Peyer's patch (tissue), 4 donors: ENCODE measurements at places on chromosomes 4 and X. TPM values are rescaled to one million over a fixed set of nuclear protein-coding genes. Genes with fewer than 3 reads are reported as not detected.

GRCh38 chrX:126770179-126770578 is 49.4 kb upstream of the PRR32 start:
- no peak for DNase-seq

The FSTL5 gene
- 1.7 TPM for total RNA-seq

- no peak for DNase-seq
These were observed 32.1 kb downstream of the XK start for GRCh38 chrX:37717708-37718107.

GRCh38 chrX:36407836-36408235 is 488.3 kb downstream of the CFAP47 start:
- no peak for DNase-seq

DNA sequence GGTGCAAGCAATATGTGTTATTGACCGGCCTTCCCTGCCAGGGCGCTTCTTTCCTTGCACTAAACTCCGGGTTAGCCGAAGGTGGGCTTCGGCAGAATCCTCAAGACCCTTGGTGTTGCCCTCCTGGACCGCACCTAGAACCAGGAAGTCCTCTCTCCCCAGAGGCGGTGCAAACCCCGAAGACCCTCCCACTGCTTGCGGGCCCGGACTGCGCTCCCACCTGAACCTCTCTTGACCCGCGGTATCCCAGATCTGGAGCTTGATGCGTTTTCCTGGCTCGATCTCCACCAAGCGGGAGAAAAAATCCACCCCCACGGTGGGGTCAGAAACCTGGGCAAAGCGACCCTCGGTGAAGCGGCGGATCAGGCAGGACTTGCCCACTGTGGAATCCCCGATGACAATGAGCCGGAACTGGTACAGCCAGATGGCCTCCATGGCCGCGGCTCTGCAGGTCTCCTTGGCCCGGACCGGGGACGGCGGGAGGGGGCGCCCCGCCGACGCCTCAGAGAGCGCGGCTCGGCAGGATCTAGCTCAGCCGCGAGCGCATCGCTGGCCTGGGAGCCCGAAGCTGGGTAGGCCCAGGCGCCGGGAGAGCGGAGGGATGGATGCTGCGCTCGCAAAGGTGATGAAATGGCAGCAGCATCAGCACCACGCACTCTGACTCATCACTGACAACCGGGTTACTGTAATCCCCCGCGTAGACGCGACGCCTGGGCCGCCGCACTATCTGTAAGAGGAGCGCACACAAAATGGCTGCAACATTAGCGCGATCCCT is at the start of gene RAB39B:
RAB39B (minus strand) TSS at position 638 of the 775 bp plus-strand sequence; CDS start at position 435, 203 bp downstream.
- DNase-seq, result peak; percentile 39

The EPHA5 gene
- not detected for total RNA-seq

DNA sequence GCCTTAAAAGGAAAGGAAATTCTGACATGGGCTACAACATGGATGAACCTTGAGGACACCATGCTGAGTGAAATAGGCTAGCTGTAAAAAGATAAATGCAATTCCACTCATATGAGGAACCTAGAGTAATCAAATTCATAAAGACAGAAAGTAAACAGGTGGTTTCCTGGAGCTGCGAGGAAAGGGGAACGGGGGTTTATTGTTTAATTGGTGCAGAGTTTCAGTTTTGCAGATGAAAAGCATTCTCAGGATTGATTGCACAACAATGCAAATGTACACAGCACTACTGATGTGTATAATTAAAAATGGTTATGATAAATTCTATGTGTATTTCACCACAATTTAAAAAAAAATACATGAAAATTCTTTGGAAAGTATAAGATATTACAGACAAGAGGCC is 24.0 kb downstream of the PLRG1 start:
- no peak for DNase-seq

The CD38 gene
- 2.1 TPM for total RNA-seq

The NDUFA1 gene
- 58.1 TPM for total RNA-seq

DNA sequence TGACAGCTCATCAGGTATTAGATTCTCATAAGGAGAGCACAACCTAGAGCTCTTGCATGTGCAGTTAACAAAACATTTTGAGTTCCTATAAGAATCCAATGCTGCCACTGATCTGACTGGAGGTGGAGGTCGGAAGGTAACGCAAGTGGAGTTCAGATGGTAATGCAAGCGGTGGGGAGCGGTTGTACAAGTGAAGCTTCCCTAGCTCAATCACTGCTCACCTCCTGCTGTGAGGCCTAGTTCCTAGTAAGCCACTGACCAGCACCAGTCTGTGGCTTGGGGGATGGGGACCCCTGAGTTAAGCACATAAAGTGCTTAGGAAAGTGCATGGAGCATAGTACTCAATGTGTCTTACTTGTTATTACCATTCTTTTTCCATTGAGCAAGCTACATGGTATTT is 983.2 kb upstream of the IGFBP7 start:
- DNase-seq, result no peak

DNA sequence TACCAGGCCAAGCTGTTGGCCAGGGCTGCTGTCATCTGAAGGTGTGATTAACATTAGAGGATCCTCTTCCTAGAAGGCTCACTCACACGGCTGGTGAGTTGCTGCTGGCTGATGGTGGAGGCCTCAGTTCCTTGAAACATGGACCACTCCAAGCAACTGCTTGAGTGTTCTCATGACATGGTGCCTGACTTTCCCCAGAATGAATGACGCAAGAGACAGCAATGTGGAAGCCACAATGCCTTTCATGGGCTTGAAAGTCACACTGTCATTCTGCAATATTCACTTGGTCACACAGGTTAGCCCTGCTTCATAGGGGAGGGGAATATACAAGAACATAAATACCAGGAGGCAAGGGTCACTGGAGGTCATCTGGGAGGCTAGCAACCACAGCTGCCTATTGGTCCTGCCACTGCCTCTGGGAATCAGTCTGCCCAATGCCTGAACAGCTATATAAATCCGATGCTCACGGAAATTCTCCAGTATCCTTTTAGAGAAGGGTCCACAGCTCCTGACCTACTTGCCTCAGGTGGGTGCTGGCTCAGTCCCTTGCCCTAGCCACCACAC is 97.1 kb upstream of the MAML3 start:
- DNase-seq, result no peak

DNA sequence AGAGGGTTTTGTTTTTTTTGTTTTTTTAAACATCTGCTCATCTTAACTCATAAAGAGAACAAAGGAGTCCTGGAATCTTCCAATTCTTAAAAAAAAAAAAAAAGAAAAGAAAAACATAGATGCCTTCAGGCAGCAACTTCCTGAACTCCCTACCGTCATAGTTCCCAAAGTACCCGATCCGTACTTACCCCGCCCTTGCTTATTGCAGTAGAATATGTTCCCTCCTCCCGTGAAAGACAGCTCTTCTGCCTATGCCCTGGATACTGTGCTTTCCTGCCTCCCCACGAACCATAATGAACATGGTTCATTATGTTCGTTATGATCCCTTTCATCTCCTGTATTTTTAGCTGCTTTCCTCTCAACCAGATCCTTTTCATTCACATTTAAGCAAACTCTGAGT is 40.3 kb downstream of the KLHL5 start:
- DNase-seq, result no peak

- DNase-seq, result no peak
These were observed 38.0 kb upstream of the IL21 start for GRCh38 chr4:122658818-122659295.

GRCh38 chr4:152927737-152928136 is 8.4 kb upstream of the FHDC1 start:
- no peak for DNase-seq

The MTTP gene
- 204 TPM for total RNA-seq
